ENCODE measurements at places on chromosomes 13 and 19.

DNA sequence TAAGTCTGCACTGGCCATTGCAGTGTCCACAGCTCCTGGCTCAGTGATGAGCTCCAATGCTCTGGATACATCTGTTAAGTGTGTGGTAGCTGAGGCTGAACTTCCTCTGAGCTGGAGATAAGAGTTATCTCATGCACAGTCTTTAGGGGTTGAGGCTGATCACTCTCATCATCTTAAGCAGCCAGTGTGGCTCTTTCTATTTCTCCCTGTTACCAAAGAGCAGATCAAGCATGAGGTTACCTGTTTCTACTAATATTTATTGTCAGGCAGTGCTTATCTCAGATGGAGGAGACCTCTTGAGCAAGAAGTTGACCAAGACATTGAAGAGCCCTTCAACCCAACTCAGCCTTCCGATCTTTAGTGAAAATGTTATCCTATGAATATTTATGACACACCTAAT, 6.6 kb upstream of the OR10H2 start:
- no peak for DNase-seq

DNA sequence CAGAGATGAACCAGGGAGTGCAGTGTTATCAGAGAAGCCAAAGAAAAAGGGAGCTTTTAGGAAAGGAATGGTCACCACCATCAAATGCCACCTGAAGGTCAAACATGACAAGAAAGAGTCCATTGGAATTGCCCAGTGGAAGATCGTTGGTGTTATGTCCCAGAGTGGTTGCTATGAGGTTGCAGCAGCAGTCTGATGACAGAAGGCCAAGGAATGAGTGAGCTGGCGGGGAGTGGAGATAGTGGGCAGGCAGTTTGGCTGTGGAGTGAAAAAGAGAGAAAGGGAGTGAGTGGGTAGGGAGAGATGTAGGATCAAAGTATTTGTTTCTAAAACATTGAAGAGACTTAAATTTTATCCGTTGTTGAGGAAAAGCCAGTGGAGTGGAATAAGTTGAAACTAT, 117.4 kb upstream of the WASF3 start:
- no peak for DNase-seq

GRCh38 chr13:31431722-31432137, 232.0 kb downstream of the B3GLCT start:
- peak; percentile 85 for DNase-seq

- no peak for DNase-seq
Observed at GRCh38 chr13:45792827-45793303, 58.7 kb downstream of the SIAH3 start.

GRCh38 chr13:111385183-111385857, 64.9 kb downstream of the TEX29 start:
- no peak for DNase-seq

- no peak for DNase-seq
Observed at GRCh38 chr19:54928299-54928698, 19.0 kb downstream of the NLRP7 start.

- no peak for DNase-seq
Observed at GRCh38 chr13:33034882-33035520, 18.8 kb downstream of the KL start.

GRCh38 chr13:32955881-32956594, 60.2 kb upstream of the KL start:
- no peak for DNase-seq

DNA sequence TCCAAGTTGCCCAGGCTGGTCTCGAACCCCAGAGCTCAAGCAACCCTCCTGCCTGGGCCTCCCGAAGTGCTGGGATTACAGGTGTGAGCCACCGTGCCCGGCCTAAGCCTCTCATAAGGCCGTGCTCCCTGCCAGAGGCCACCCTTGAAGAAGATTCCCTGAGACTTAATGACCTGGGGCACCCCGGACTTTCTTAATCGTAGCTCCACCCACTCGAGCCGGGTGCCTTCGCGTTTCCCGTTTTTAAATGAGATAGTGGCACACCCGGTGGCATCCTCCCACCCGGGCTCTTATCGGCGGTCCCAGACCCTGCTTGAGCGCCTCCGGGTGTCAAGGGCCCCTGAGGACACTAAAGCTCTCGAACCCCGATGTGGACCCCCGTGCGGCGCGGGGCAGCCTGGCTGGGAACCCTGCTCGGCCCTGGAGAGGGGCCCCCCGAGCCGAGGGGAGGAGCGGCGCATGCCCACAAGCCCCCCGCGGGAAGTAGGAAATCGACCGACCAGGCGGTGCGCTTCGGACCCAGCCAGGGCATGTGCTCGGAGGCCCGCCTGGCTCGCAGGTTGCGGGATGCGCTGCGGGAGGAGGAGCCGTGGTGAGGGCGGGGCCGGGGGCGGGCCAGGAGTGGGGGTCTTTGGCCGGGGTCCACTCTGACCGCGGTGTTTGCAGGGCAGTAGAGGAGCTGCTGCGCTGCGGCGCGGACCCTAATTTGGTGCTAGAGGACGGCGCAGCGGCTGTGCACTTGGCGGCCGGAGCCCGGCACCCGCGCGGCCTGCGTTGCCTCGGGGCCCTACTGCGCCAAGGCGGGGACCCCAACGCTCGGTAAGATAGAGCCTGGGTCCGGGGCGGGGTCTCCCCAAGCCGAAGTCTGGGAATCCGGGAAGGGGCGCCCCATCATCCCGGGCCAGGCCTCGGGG, at the start of gene ANKLE1:
Gene ANKLE1 (plus strand): TSS at position 511 of the 914 bp plus-strand sequence. CDS start 20 bp downstream, at position 531.
- peak; percentile 79 for DNase-seq

DNA sequence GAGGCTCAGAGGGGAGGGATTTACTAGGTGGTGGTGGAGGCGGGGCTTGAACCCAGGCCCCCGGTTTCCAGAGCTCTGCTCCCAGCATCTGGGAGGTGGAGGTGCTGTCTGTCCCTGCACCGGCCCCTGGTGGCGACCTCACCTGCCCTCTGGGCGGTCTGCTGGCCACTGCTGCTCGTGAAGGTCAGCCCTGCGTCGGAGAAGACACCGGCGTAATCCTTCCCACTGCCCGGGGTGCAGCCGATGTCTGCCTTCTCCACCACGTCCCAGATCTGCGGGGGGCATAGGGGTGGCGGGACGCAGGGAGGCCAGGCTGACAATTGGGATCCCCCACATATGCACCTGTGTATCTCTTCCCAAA, 12.8 kb downstream of the C3 start:
- DNase-seq, result no peak

- no peak for DNase-seq
Observed at GRCh38 chr19:38870612-38871011, 7.5 kb downstream of the RINL start.
